MV-4-11 (cell line): ENCODE measurements at places on chromosomes 6 and 20.

DNA sequence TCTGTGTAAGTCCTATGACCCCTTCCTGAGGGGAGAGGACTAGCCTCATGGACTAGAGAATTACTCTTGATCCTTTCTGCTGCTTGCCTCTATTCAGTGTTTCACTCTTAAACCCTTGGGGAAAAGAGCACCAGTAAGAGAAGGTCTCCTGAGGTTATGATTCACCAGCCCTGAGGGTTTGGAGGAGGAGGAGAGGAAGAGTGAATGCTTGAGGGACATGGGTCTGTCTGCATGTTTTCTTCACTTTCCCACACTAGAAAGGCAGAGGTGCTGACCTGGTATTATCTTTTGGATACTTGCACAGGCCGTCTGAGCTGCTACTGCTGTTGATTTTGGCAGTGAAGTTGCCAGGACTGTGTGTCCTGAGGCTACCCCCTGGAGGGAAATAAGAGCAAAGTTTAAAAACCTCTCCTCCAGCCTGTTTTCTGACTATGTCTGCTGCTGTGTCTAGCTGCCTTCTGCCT is 78.3 kb downstream of the CD109 start:
- no peak for DNase-seq

GRCh38 chr20:49278818-49279676 is 1.2 kb upstream of the ZNFX1 start:
- DNase-seq: peak; percentile 61

GRCh38 chr6:142605922-142606485 is 304.2 kb downstream of the ADGRG6 start:
- DNase-seq: peak; percentile 56

DNA sequence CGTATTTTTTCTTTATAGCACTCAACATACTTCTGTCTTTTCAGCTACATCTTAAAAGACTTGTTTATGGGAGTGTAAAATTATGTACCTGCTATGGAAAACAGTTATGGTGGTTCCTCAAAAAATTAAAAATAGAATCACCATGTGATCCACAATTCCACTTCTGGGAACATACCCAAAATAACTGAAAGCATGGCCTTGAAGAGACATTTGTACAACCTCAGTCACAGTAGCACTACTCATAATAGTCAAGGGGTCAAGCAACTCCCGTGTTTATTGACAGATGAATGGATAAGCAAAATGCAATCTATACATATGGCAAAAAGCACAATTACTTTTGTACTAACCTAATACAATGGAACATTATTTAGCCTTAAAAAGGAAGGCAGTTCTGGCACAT is 74.5 kb downstream of the METTL24 start:
- DNase-seq: no peak

DNA sequence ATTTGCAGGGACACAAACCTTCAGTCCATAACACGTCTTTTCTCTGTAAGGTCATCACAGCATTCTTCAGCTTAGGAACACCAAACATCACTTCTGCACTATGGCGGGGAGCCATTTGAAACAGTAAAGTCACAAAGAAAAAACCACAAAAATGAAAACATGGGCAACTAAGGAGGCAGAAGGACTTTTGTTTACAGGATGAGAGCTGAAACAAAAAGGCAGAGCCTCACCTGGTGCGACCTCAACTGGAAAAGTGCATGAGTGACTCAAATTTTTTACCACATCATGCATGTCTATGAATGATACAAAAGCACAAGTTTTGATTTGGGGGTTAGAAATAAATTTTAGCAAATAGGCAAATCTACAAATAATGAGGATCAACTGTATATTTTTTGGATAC is 68.2 kb upstream of the TNFAIP3 start:
- DNase-seq: no peak

- DNase-seq: no peak
Measured at GRCh38 chr6:21753241-21754108, 159.9 kb downstream of the SOX4 start.

DNA sequence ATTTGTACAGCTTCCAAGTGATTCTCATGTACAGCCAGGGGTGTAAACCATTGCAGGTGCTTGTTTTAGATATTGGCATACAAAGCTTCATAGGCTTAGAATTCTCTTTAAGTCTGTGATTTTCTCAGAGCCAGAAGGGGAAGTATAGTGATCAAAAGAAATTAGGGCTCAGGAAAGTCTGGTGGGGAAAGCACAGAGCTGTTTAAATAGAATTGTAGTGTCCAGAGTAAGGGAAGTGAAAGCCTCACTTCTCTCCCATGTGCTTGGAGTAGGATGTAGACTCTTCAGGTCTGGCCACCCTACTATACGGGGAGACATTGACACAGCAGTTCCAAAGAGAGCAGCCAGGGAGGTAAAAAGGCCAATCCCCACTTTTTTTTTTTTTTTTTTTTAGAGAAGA is 10.4 kb downstream of the GCNT2 start:
- peak; percentile 90 for DNase-seq

DNA sequence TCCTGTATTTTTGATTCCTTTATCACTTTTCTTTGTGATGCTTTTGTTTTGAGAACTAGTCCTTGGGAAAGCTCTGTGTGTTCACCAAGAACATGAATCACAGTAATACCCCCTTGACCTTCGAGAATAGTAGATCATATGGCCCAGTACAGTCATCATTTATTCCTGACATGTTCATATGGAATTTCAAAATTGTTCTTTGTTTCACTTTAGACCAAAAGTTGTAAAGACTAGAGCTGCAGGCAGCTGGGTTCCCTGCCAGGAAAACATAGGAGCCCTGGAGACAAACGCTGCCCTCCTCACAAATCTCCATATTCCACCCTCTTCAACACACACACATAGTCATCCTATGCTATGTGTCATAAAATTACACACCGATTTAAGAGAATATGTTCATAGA is 621.2 kb upstream of the EYS start:
- DNase-seq: no peak

- peak; percentile 33 for DNase-seq
Measured at GRCh38 chr6:56764081-56764566, 121.4 kb upstream of the DST start.

GRCh38 chr20:25084626-25085187 is 2.8 kb upstream of the VSX1 start:
- no peak for DNase-seq

GRCh38 chr20:25139029-25139705 is 56.3 kb upstream of the ENTPD6 start:
- DNase-seq: no peak

DNA sequence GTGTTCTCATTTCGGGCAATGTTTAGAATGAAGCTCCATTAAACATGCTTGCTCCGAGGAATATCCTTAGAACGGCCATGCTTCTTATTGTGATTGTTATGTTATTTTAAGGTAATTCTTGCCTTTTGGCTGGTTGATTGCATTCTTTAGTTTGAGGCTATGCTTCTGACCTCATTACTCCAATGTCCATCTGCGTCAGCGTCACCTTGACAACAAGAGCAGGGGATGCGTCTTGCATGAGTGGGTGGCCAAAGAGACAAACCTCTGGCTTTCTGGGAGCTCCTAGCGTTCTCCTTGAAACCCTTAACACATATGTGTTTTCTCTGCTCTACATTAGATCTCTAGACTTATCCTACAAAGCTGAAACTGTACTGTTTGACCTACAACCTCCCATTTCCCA is 184.3 kb downstream of the THBS2 start:
- no peak for DNase-seq

- DNase-seq: no peak
Measured at GRCh38 chr20:4153251-4153650, 137.9 kb upstream of the RNF24 start.

DNA sequence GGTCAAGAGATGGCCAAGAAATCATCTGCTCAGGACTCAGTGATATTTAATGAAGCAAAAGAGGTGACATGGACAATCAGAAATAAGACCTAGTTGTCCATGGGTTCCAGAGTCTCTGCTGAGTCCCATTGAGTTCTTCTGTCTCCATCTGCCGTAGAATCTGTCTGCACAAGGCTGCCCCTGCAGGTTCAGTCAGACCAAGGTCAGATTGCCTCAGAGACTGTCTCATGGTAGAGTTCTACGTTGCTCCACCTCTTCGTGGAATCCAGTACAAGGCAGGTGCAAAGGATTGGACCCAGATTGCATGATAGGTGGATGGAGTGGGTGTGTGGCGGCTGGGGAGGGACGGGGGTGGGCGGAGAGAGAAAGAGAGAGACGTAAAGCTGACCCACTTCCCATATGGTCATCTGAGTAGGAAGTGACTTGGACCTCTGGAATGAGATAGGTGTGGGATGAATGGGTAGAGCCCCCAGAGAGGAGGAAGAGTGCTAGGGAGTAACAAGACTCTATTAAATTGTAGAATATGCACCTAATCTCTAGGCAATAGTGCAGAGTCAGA is 75.3 kb downstream of the SOBP start:
- DNase-seq: no peak

GRCh38 chr20:6100246-6100645 is 22.6 kb downstream of the FERMT1 start:
- DNase-seq: peak; percentile 83

DNA sequence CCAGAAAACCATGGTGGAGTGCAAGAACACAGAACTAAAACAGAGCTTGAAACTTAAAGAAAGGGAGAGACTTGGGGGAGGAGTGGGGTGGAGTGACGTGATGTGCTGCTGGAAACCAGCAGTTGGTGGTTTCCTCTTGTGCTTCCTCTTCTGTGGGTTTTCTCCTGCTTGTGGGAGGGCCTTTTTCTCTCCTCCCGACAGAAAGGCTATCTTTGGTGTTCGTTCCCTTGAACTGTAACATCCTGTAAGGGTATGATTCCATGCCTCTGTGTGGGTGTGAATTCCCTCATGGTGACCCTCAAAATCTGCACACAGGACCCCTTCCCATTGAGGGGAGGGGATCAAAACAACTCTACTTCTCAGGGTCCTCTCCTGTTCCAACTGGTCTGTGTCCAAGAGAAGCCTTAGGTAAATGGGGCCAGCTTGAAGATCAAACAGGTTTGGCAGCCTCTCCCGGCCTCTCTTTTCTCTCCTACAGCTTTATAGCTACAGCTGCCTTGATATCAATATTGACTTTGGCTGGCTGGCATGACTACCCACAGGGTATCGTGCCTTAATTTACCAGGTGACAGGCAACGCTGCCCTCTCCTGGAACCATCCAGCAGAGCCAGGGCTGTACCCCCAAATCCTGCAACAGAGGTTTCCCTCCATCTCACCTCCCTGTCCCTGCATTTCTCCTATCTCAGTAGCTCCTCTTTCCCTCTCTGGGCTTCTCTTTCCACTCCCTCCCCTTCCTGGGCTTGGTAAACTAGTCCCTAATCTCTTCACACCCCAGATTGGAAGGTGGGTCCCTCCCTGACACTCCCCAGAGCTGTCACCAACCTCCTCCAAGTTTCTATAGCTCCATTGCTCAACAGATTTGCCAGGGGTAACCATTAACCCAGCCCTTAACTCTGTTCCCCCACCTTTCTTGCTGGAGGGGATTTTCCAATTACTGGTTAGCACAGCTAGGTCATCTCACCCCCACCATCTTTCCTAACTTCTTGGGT is 1.5 kb upstream of the MSH5 start:
- peak; percentile 98 for DNase-seq

DNA sequence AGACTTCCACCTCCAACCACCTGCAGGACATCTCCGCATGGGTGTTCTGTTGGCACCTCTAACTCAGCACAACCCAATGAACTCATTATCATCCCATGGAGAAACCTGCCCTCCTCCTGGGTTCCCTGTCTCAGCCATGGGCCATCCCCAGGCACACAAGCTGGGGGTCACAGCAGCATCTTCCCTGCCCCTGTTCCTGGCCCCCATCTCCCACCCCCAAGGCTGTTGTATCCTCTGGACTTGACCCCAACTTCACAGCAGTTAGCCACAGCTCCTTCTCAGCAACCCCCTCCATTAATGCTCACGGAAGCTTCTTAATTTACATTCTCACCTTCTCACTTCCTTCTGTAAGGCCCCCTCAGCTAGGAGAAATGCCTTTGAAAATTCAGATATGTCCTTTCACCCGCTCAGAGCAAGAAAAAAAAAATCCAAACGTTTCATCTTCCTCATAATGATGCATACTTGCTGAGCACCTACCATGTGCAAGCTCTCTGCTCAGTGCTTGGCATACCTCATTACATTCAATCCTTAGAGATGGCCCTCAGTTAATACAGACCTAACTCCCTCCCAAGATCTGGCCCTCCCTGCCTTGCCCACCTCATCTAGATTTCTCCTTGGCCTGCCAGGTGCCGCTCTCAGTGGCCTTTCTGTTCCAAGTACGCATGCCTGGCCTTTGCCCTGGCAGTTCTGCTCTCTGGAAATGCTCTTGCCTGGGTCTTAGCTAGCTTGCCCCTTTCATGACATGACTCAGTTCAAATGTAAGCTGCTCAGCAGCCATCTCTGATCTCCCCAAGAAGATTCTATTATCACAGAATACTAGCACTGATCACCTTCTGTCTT is 2.5 kb upstream of the NELFCD start:
- DNase-seq: no peak

DNA sequence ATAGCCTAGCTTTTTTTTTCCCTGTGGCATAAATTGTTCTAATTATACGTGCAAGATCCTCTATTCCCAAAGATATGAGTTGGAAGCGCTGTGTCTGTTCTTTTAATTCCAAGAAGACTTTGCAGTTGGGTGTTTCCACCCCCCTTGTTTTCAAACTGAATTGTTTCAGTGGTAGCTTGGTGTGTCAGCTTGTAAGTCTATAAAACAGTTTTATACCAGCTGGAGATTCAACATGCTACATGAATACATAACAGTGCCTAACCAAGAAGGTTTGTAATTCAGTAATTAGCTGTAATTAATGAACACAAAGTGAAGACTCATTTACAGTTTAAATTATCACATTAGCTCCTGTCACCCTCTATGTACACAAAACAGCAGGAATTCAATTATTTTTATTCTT is 154.0 kb downstream of the ZNF217 start:
- DNase-seq: no peak

GRCh38 chr6:30283761-30284160 is 43.0 kb upstream of the TRIM39 start:
- DNase-seq: no peak

- peak; percentile 97 for DNase-seq
Measured at GRCh38 chr6:2725999-2726567, 24.6 kb downstream of the MYLK4 start.

DNA sequence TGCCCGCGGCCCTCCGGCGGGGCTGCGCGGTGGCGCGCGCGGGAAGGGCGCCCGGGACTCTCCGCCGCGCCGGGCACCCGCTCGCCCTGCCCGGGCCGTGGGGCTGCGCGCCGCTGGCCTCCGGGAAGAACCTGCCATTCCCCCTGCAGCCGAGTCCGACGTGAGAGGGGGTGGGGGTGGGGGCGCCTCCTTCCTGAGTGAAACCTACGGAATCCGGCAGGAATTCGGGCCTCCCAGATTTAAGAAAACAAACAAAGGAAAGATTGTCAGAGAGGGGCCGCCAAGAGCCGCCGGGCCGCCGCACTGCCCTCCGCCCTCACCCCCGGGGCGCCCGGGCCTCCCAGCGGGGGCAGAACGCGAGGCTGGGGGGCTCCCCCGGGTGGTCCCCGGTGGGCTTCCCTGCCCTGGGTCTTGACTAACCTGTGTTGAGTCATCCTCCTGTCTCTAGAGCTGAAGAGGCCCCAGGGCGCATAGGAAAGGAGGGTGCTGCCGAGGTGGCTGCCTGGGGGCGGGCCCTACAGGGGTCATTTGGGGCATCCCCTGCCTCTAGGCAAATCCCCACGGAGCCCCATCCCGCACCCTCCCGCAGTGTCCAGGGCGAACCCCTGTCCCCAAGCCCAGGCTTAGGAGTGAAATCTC is 42.2 kb upstream of the FOXP4 start:
- DNase-seq: no peak
